ENCODE measurements at places on chromosomes 12 and 14. TPM values are rescaled to one million over a fixed set of nuclear protein-coding genes. Genes with fewer than 3 reads are reported as not detected.
A peak's percentile ranks its signal among the peaks of the same experiment; 100 is the strongest.

DNA sequence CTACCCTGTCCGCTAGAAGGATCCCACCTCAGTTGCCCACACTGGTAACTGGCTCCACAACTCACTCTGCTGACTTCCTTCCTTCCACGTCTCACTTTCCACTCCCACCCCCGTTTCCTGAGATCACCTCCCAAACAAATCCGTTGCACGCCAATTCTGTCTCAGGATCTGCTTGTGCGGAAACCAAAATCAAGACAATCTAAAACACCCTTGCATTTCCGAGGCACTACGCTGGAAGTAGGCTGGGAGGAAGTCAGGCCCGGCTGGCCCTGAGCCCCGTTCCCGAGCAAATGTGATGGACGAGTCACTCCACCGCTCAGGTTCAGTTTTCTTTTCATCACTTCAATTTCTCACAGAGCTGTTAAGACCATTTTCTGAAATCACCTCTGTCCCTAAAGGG, 23.1 kb downstream of the ABCB9 start:
- no peak for DNase-seq

DNA sequence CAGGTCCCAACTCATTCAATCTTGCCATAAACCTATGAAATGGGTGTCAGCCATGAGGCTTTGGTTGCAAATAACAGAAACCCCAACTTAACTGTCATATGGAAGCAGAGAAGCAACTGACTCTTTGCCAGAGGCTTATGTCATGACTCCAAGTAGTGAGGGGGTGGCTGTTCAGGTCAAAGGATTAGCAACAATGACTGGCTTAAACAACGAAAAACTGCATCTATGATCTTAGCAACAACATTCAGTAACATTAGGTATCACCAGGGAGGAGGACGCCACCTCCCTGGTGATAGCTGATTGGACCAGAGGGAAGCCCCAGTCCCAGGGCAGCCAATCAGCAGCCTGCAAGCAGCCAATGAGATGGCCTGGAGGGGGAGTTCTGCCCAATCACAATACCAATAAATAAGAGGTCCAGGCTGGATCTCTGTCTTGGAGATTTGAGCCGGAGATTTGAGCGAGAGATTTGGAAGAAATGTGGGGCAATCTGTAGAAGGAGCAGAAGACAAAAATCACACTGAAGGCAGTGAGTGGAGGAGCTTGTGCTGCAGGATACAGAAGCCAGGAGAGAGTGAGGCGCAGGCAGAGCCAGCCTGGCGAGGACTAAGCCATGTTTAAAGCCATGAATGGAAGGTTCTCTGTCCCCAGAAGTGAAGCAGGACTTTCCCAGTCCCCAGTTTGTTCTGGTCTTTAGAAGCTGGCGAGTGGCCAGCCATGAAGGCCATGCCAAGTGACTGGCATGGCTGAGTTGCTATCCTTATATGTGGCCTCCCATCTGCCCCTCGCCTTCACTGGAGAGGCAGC, 93.3 kb downstream of the CALM1 start:
- peak; percentile 7 for DNase-seq

DNA sequence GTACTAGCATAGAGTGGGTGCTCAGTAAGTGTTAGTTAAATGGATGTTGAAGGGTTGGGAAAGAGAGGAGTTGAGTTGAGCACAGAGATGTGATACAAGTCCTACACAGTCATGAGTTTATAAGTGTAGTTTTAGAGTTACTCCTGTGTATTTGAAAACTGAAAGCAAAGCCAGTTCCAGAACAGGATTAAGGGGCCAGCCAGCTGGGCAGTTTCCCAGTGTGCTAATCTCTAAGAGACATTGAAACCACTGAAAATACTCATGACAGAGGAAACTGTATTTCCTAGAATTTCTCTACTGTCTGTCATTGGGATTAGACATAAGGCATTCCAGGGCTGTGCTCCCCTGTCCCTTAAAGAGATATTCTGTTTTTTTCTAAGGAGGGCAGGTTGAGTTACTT, 101.0 kb downstream of the DERA start:
- DNase-seq, result no peak

DNA sequence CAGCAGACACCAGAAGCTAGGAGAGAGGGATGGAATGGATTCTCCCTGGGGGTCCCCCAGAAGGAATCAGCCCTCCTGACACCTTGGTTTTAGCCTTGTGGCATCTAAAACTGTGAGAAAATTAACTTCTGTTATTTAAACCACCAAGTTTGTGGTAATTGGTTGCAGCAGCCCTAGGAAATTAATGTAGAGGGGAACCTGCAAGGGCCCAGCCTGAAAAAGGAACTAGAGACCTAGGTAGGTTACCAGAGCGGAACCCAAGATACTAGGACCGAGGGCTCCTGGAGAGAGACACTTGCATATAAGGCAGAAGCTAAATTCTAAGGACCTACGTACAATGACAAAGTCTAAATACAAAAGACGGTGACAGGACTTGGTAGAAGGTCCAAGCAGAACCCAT, 8.1 kb upstream of the DENND5B start:
- DNase-seq, result no peak

DNA sequence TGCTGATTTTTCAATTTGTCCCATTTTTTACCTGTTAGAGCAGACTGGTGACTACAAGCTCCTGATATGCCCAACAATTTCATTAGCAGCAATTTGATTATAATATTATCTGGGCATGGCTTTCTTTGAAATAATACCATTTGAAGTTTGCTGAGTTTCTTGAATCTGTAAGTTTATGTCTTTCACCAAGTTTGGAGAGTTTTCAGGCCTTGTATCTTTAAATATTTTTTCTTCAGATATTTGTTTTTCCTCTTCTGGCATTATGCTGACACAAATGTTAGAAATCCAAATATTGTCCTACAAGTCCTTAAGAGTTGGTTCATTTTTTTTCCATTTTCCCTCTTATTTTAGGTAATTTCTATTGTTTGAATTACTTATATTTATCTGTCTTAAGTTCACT, 30.4 kb downstream of the SLC2A13 start:
- no peak for DNase-seq

GRCh38 chr12:10247436-10248058, 34.9 kb downstream of the GABARAPL1 start:
- no peak for DNase-seq

DNA sequence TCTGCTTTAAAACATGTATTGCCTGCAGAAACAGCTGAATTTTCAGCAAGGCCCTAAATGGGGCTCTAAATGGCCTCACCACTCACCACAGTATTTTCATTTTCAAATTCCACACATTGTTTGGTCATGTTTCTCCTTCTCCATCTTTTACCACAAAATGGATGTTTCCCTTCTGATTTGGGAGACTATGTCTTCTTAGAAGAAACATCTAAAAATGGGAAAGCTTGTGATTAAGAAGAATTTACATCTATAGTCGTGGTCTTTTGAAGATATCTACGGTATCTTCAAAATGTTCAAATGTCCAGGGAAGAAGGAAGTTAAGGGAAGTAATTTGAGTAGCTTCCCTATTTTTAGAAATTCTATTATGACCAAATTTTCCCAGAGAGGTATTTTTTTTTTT, 20.7 kb upstream of the TUBA1C start:
- no peak for DNase-seq

DNA sequence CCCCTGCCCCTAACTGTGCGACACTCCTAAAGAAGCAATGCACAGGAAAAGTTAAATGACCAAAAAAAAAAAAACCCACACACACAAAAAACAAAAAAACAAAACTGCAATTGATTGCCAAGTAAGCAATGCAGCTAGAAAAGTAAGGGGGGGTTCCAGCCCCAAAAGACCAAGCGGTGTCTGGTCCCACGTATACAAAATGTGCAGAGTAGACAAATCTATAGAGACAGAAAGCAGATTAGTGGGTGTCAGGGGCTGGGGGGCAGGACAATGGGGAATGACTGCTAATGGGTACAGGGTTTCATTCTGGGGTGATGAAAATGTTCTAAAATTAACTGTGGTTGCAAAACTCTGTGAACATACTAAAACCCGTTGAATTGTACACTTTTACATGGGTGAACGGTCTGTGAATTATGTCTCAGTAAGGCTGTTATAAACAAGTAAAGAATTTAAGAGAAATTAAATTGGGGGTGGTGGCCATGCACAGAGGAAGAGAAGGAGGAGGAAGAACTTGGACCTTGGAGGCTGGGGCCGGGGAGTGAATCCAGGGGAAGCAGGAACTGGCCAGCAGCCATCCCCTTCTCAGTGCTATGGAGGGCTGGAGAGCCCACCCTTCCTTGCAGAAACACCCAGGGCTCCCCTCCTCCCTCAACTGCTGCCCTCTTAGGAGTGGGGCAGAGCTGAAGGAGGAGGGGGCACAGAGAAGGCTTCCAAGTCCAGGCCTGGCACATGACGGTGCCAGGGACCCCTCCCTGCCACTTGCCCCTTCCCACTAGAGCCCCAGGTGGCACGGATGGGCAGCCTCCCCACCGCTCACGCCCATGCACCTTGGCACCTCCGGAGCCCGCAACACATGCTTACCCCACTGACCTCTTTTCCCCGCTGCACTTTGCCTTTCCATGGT, 45.4 kb downstream of the KDM2B start:
- DNase-seq, result no peak

GRCh38 chr12:46983959-46984841, 95.2 kb upstream of the PCED1B start:
- DNase-seq, result peak; percentile 44

DNA sequence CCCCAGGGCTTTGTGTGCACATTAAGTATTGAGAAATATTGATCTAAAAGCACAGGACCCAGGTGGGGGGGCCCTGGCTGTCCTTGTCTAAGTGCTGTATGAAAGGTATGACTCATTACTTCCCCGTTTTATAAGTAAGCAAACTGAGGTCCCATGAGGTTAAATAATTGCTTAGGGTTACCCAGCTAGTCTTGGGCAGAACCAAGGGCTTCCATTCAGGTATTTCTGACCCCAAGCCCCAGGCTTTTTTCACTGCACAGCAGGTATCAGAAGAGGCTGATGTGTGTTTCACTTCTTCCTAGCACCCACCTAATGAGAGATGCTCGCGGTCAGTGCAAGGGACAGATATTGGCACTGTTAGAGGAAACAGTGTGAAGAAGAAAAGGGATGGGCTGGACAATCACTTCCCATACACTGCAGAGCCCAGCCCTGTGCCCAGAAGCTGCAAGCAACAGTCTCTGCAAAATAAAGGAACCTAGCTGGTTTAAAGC, 4.7 kb upstream of the TC2N start:
- peak; percentile 57 for DNase-seq

DNA sequence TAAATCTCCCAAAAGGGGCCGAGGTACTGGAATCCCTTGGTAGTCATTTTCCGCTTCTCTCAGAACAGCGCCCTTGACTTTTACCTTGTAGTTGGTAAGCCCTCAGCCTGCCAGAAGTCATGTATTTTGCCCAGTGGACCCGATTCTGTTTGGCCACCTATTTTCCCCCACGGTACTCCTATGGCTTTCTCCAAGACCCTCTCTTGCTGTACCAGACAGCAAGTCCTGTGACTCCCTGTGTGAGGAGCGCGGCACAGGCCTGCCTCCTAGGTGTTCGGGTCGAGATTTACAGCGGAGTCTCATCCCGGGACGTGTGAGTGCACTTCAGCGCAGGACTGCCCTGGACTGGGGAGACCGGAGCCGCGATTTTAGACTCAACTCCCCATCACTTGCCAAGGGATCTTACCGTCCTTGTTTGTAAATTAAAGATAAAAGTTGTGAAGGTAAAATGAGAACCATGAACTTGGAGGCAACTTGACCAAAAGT, 1.1 kb upstream of the MBD6 start:
- DNase-seq, result peak; percentile 38

DNA sequence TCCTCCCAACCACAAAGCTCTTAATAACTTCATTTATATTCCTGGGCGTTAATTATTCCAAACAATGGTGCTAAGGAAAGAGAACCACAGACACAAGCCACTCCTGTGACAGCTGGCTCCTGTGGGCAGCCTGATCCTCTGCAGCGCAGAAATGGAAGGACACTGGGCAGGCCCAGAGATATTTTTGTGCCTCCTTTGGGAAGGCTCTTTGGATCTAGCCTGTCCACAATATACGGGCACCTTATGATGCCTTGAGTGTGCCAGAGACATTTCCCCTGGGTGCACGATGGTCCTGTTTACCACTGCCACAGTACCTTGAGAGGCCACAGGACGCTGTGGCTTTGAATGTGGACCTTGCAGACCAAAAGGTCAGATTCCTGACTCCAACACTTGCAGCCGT, 2.1 kb downstream of the ASB2 start:
- DNase-seq, result no peak

- DNase-seq, result no peak
Measured at GRCh38 chr12:124592050-124592449, 24.6 kb upstream of the NCOR2 start.

GRCh38 chr14:83757916-83758315, 1772.0 kb upstream of the FLRT2 start:
- DNase-seq, result no peak

- no peak for DNase-seq
Measured at GRCh38 chr12:67355428-67356379, 86.5 kb downstream of the CAND1 start.

GRCh38 chr12:117900561-117900960, 68.2 kb downstream of the KSR2 start:
- DNase-seq, result no peak

GRCh38 chr12:76024942-76025600, 6.5 kb downstream of the PHLDA1 start:
- DNase-seq, result no peak

DNA sequence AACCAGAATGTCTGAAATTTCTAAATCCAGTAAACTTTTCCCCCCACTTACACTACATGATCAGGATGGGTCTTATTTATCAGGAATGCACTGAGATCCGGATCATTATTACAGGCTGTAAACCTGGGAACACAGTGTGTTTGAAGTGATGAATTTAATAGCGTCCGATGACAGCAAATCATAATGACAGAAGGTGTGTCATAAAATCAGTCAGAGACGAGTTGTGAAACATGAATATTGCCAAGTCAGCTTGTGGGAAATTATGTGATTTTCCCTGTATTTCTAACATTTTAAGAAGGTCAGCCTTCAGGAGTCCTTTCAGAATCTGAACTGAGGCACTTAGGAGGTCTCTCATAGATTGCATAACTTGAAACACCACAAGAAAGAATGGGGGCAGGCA, 36.7 kb downstream of the RERG start:
- DNase-seq, result no peak

DNA sequence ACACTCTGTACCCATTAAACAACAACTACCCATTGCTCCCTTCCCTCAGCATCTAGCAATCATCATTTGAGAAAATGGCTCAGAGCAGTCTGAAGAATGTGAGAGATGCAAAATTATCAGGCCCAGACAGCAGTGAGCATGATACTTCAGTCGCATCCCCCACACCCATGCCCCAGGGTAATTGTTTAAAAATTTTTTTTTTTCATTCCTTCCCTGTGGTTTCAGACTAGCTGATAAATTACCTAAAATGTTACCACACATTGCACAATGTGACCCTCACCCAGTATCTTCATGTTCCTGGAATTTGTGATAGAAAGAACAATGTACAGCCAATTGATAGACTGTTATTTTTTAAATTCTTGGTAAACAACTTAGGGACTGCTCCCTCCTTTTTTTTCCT, 11.3 kb upstream of the USP15 start:
- no peak for DNase-seq

GRCh38 chr12:131218026-131218922, 264.6 kb downstream of the ADGRD1 start:
- DNase-seq, result no peak

Gene TMEM52B
- not detected for total RNA-seq

Gene METAP2
- total RNA-seq, result 71.5 TPM

Gene GABARAPL1
- total RNA-seq, result 13.1 TPM

Gene PTGDR
- 0.38 TPM for total RNA-seq

Gene APOLD1
- total RNA-seq, result 9.2 TPM

Measured in activated CD4-positive, alpha-beta memory T cell treated with anti-CD3 and anti-CD28 coated beads, Interleukin-2, amount 10 ng/mL, durations not matched to agents 7 days and 5 days (primary cell).